ENCODE measurements at places on chromosomes 4 and X. TPM values are rescaled to one million over a fixed set of nuclear protein-coding genes. Genes with fewer than 3 reads are reported as not detected.

Gene ANKRD50
- 7.9 TPM for total RNA-seq

Gene ARSJ
- 5.2 TPM for total RNA-seq

Gene MUC7
- not detected for total RNA-seq

Gene CXCL6
- total RNA-seq, result 0.46 TPM

Gene KCND1
- 1.6 TPM for total RNA-seq

Gene PNMA6E
- total RNA-seq, result not detected

Gene HPGD
- total RNA-seq, result 0.86 TPM

Gene TMSB15A
- total RNA-seq, result 4.2 TPM

Gene GASK1B
- total RNA-seq, result 80.5 TPM

Gene PACRGL
- 11.5 TPM for total RNA-seq

Gene CENPI
- 0.31 TPM for total RNA-seq

Gene DCAF8L1
- not detected for total RNA-seq

Gene EPHA5
- total RNA-seq, result 0.22 TPM

Gene SSX4
- not detected for total RNA-seq

Gene AFM
- not detected for total RNA-seq

Gene CLDN34
- total RNA-seq, result not detected

Gene SERTM2
- total RNA-seq, result not detected

Gene TREX2
- total RNA-seq, result 0.28 TPM

Gene MMGT1
- total RNA-seq, result 26.4 TPM
